ENCODE measurements at places on chromosomes 5 and 9. TPM values are rescaled to one million over a fixed set of nuclear protein-coding genes. Genes with fewer than 3 reads are reported as not detected.

FCN1 gene
- not detected for total RNA-seq

OLFM1 gene
- total RNA-seq, result 10.1 TPM

COL5A1 gene
- total RNA-seq, result 1,154 TPM

SPAG8 gene
- 0.82 TPM for total RNA-seq

PIGO gene
- total RNA-seq, result 13.3 TPM

LIFR gene
- total RNA-seq, result 38.8 TPM

S1PR3 gene
- 28.1 TPM for total RNA-seq

CATSPER3 gene
- total RNA-seq, result not detected

CLK4 gene
- 7.2 TPM for total RNA-seq

SLC36A1 gene
- total RNA-seq, result 4.6 TPM

PCDHA12 gene
- total RNA-seq, result not detected

PCDHB16 gene
- total RNA-seq, result under 0.01 TPM

NUTM2F gene
- not detected for total RNA-seq

IFNA21 gene
- not detected for total RNA-seq

TLX3 gene
- not detected for total RNA-seq

DBH gene
- not detected for total RNA-seq

TTF1 gene
- total RNA-seq, result 6.0 TPM

PRKAA1 gene
- total RNA-seq, result 64.0 TPM

CD14 gene
- 4.3 TPM for total RNA-seq

Measured in pericardium fibroblast (primary cell).